ENCODE measurements at places on chromosomes 5 and 9.

GRCh38 chr5:160363660-160364395 is 6.6 kb downstream of the C1QTNF2 start:
- DNase-seq: no peak

- no peak for DNase-seq
Observed at GRCh38 chr5:135457424-135458071, 5.4 kb upstream of the TIFAB start.

DNA sequence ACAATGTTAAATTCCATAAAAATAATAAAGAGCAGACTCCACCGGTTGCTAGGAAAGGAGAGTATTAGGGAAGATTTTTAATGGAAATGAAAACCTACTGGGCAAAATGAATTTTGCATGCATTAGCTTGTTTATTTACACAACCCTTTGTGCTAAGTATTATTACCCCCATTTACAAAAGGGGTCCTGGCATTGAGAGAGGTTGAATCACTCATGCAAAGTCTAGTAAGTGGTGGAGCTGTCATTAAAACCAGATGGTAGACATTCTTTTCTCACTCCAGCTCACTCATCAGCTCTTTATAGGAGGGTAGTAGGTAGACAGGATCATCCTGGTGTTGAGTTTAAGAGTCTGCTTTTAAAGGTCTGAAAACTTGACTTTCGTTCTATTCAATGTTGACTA is 395.1 kb downstream of the PLK2 start:
- no peak for DNase-seq

DNA sequence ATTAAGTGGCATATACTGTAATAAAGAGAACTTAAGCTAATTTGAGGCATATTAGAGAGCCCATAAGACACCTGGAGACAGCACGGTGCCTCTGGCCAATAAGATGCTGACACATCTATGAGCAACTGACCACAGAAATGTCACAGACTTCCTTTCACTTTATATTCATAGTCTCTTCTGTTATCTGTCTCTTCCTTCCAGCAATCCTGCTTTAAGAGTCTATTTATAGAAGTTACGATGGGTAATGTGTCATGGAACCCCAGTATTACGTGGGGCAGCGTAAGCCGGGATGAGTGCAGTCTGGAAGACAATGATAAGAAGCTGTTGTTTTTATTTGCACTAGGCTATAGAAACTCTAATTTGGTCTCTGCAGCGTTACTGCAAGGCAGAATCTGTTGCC is 136.8 kb downstream of the CFAP90 start:
- no peak for DNase-seq

DNA sequence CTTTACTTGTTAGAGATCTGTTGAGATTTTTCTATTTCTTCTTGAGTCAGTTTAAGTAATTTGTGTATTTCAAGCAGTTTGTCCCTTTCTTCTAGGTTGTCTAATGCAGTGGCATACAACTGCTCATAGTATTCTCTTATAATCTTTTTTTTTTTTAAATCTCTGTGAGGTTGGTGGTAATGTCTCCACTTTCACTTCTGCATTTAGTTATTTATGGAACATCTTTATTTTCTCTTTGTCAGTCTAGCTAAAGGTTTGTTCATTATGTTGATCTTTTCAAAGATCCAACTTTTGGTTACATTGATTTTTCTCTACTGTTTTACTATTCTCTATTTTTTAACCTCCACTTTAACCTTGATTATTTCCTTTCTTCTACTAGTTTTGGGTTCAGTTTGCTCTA is 13.8 kb downstream of the FOXE1 start:
- no peak for DNase-seq

- DNase-seq: peak; percentile 28
Observed at GRCh38 chr5:113059232-113060040, 82.8 kb downstream of the DCP2 start.

- no peak for DNase-seq
Observed at GRCh38 chr5:122408592-122409224, 96.7 kb downstream of the SNCAIP start.

DNA sequence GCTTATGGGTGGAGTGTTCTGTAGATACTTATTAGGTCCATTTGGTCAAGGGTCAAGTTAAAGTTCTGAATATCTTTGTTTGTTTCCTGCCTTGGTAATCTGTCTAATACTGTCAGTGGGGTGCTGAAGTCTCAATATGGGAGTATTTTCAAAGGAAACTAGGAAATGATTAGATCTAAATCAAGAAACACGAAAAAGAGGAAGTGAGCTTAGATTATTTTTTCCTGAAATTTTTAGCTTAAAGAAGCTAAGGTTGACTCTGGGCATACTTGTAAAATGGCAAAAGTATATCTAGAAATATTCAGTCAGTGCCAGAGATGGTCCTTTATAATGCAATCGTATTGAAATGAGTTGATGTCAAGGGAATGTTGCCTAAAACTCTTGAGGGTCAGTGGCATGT is 313.5 kb downstream of the ICE1 start:
- no peak for DNase-seq

DNA sequence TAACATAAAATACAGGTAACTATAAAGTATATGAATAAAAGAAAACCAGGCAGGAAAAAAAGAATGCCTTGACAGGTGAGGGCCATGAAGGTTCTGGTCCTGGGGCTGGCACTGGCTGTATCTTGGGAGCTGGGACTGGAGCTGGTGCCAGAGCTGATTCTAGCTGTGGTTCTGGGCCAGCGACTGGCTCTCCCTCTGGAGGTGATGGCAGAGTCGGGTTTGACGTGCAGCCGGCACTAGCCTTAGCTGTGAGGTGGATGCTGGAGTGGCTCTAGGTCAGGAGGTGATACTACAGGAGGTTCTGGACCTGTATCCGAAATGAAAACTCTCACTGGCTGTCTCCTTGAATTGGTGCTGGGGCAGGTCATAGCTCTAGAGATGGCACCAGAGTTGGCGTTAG is 22.3 kb downstream of the OBP2B start:
- DNase-seq: no peak

DNA sequence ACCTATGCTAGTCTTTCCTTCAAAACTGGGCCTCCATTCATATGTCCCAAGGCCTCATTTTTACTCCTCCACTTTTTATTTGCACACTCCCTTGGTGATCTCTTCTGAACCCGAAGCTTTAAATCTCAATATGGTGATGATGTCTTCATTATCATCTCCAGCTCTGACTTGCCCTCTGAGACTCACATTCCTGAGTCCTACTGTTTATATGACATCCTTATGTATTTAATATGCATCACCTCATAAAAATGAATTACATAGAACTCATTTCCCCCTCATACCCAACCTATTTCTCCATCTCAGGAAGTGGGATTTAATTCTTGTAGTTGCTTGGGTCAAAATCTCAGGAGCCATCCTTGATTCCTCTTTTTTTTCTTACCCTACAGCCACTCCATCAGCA is 473.0 kb downstream of the EBF1 start:
- DNase-seq: no peak

- no peak for DNase-seq
Observed at GRCh38 chr5:622359-622758, 10.2 kb downstream of the CEP72 start.

GRCh38 chr9:89793551-89793950 is 188.7 kb downstream of the GADD45G start:
- no peak for DNase-seq

DNA sequence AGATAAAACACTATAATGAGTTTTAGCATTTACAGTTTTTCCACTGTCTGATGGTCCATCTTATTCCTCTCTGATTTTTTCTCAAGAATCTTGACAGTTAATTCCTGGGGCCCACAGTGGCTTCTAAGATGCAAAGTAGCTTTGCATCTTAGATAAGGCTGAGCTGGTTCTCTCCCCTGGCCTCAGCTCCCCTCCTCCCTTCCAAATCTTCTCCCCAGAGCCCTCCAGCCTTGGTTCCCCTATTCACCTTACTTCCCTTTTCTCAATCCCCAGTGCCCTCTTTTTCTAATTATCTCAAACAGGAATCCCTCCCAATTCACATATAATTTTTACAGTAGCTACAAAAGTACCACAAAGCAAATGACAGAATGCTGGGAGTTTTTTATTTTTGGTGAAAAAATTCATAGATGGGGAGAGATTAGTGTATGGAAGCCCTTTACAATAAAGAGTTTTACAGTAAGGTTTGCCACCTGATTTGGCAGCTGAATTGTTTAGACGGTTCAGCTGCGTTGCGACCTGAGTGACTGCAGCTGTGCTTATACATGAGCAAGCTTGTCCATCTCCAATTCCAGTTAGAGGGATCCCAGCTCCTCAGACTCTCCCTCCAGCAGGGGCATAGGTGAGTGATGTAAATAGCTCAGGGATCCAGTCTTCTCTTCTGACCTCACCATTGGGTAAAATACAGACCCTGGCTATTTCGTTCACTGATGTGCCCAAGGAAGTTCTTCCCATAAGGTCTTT is 51.4 kb upstream of the CKMT2 start:
- no peak for DNase-seq

GRCh38 chr5:17216176-17216973 is 1.1 kb upstream of the BASP1 start:
- DNase-seq: peak; percentile 71

DNA sequence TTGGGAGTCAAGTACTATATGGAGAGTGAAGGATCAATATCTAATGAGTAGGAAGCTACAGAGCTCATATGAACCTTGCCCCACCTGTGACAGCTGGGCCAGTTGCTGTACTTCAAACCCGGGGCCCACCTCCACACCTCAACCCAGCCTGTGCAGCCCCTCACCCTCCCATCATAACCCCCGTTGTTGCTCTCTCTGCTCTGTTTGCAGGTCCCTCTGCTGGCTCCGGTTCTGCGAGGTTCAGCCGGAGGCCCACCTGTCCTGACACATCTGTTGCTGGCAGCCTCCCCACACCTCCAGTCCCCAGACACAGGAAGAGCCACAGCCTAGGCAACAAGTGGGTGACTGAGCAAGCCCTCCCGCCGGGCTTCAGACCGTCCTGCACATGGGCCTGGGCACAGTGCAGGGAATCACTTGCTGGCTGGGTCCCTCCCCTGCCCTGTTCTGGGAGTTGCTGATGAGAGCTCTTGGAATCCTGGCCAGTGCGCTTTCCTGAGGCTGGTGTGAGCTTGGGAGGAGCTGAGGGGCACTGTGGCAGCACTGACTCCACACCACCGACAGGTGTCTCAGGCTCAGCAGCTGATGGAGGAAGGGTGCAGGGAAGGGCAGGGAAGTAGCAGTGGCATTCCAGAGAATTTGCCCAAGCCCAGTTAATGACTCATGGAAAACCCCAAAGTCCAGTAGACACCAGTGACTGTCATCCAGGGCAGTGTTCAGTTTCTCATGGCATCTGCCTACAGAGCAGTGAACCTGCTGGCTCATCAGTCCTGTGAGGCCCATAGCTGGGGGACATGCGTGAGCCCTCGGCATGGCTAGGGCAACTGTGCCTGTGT is 69.5 kb upstream of the GARNL3 start:
- peak; percentile 72 for DNase-seq

DNA sequence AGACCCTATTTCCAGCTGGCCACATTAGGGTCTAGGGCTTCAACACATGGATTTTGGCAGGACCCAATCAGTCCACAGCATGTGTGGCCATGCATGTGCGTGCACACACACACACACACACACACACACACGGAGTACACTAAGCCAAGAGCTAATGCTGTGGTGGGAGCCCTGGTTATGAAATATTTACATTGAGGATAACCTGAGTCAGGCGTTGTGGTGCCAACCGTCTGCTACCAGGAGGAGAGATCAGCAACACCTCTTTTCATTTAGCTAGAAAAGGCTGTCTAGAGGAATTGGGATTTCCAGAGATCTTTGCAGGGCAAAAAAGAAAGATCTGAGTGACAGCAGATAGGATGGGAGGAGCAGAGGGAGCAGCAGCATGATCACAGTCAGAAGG is 141.5 kb downstream of the TRPM3 start:
- no peak for DNase-seq

- DNase-seq: no peak
Observed at GRCh38 chr5:171074747-171075146, 212.9 kb downstream of the RANBP17 start.

GRCh38 chr5:94545870-94546625 is 72.4 kb downstream of the KIAA0825 start:
- no peak for DNase-seq

GRCh38 chr5:58507715-58508114 is 16.5 kb downstream of the GAPT start:
- DNase-seq: no peak

DNA sequence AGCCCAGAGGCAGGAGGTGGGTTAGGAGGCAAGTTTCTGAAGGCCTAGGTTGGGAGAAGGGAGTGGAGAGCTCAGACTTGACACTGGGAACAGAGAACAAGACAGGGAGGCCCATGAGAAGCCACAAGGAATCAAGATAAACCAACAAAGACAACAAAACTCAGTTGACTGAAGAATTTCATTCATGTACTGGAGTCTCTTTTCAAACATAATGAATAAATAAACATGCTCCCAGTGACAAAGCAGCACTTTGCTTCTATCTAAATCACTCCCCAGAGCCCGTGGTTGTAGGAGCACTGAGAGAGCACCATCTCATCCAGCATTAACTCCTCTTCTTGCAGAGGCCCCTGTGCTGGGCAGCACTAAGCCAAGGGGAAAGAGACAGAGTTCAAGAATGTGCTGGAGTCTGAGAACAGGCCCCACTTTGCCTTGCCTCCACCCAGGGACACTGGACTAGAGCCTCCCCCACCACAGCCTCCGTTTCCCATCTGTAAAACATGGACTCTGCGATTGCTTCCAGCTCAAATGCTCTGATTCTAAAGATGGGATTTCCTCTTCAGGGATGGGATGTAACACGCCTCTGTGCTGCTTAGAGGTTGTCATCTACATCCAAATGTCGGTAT is 282.0 kb downstream of the SPOCK1 start:
- no peak for DNase-seq

DNA sequence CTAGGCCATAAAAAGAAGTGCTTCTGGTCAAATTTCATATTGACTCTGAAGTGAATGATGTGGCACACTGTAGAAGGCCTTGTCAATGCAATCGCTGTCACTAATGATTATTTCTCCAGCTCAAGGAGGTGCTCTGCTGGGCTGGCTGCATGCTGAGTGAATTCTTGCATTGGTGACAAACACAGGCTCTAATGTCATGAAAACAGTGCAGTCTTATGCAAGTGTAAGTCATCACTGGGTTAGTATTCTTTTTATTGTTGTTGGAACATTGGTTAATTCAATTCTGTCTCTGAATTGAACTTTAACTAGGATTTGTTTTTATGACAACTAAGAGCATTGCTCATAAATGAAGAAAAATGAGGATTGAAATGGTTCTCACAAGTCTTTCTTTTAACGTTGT is 57.3 kb upstream of the CD180 start:
- no peak for DNase-seq

DNA sequence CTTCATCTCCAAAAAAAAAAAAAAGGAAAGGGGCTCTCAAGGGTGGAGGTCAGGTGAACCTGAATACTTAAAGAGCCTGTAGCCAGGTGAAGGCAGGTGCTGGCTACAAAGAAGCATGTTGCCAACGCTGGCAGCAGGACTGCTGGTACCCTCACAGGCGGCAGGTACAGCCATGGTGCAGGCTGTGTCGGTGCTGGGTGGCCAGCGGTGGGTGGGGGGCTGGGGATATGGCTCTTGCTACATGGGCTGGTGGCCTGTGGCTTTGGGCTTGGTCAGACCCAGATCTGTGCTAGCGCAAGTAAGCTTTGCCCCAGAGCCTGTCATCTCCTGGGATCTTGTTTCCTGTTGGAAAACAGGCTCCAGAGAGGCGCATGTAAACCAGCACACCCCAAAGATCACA is 86.3 kb upstream of the PHYKPL start:
- no peak for DNase-seq

GRCh38 chr5:142814122-142814521 is 43.9 kb downstream of the ARHGAP26 start:
- DNase-seq: no peak
